ENCODE measurements at places on chromosomes 1 and 21. TPM values are rescaled to one million over a fixed set of nuclear protein-coding genes. Genes with fewer than 3 reads are reported as not detected.

USH2A gene
- not detected for total RNA-seq

ACTN2 gene
- not detected for total RNA-seq

RAB7B gene
- total RNA-seq: not detected

ADORA1 gene
- 5.9 TPM for total RNA-seq

AK5 gene
- total RNA-seq: 1.2 TPM

DNA sequence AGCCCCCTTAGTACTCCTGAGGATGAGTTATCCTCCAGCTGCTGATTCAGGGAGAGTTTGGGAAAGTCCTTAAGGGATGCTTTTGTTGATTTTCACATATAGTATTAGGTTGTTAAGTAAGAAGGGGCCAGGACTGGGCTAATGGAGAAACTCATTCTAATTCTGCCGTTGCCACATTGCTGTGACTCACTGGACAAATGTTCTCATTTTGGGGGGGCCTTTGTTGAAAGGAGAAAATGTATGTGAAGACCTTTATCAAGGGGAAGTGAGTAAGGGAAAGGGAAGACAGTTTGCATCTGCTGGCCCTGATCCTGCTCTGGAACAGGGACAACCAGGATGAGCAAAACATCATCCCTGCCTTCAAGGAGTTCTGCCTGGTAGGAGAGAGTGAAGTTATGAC, 123.2 kb upstream of the FGGY start:
- peak; percentile 38 for DNase-seq

DNA sequence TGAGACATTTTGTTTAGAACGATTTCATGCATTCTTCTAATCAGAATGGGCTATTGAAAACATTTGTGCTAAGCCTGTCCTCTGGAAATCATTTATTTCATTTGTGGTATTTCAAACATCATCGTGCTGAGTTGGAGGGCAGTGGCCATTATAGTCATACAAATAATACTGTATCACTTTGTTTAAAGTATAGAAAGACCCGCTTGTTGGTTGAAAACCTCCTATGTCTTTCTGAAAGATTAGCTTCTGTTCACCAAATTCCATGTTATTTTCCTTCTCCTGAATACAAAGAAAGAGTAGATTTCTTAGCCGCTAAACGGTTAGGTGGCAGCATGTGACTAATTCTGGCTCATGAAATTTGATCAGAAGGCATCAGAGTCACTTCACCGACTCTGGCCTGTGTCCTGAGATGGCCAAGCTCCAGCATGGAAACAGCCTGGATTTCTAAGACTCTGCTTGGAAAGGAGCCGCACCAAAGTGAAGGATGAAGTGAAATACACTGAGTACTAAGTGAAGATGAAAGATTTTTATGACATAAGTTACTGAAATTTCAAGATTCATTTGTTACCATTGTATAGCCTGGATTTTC, 355.1 kb downstream of the USP25 start:
- DNase-seq: peak; percentile 1

DNA sequence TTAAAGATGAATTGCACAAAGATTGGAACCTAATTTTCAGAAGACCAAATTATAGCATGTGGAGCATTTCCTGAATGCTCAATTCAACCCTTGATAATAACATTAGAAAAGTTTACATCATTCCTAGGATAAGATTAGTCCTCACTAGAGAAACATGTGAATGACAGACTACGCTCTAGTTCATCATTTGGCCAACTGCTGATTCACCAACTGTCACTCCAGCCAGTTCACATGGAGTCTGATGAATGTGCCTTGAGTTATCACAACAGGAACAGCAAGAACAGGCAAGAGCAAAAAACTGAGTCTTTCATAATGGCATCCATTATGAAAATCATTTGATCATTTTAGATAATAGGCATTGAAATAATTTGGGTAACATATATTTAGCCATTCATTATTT, 415.9 kb downstream of the PTPRC start:
- no peak for DNase-seq

DNA sequence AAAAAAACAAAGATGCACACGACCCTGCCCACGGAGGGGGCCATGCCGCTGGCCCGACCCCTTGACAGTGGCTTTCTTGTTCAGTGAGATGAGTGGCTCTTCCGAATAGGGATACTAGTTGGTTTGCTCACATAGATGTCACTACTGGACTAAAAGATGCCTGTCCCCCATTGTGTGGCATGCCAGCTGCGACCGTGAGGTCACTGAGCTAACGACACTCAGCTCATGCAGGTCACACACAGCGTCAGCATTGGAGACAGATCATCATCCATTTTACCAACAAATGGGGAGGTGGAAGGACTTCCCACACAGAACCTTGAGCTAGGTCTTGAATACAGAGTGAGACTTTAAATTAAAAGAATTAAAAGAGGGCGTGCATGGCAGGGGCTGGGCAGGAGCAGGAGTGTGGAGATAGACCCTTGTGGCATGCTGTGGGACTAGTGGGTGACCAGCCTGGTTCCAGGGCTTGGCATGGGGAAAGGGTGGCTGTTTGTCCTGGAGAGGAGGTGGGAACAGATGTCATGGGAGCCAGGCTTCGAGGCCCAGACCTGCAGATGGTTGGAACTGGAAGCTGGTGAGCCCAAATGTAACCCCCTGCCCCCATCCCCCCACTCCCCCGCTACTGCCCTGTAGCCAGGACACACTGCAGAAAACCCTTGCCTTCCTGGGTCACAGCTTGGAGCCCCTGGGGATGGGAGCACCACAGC, 12.4 kb downstream of the SLC1A7 start:
- DNase-seq: no peak

DNA sequence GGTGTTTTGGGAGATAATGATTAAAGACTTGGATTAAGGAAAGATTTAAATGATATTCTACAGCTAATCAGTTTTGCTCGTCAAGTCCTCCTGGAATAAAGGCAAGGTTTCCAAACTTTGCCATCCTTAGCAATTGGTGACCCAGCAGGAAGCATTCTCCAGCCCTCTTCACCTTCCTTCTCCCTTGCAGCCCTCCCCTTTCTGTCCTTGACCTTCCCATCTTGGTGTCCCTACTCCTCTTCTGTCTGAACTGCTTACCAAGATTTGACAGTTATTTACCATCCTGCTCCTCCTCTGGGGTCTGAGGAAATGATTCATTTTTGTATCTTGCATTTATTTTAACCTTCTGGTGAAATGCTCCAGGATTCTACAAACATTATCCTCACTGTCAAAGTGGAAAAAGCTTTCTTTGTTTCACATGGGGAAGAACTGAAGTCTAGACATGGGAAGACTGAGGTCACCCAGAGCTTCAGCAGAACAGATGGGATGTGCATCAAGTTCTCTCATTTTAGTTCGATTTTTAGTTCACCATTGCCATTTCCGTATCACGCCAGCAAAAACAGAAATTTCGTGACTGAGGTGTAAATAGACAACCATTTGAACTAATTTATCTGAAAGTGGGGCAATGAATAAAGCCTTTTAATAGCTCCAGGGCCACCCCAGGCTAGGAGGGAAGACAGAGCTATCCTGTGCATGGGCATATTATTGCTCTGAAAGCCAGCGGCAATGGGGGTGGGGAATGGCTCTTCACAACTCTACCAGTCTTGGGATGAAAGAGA, 504.4 kb upstream of the PLXNA2 start:
- DNase-seq: no peak

DNA sequence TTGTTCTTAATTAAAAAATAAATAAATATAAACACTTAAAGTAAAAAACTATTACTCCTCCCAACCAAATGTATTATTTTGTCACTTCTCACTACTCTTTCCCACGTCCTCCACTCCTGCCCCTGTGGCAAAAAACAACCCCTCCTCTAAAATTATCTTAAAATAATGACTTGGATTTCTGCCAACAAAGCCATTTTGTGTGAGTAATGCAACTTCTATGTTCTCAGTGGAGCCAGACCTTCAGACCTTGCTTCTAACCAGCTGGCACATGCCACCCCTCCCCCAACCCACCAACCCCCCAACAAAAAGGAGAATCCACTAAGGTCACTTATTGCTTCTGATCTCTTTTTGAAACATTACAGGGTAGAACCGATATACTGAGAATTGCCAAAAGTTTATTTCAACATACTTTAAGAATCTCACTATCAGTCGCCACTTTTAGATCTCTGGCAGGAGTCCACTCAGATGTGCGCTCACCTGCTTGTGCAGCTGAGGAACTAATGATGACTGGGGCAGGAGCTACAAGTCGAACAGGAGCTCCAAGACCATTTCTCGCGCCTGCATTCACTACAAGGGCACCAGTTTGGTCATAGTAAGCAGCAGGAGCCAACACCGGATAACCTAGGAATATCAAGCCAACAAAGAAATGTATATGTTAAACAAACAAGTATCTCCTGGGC, 58.3 kb upstream of the SDC3 start:
- DNase-seq: no peak

DNA sequence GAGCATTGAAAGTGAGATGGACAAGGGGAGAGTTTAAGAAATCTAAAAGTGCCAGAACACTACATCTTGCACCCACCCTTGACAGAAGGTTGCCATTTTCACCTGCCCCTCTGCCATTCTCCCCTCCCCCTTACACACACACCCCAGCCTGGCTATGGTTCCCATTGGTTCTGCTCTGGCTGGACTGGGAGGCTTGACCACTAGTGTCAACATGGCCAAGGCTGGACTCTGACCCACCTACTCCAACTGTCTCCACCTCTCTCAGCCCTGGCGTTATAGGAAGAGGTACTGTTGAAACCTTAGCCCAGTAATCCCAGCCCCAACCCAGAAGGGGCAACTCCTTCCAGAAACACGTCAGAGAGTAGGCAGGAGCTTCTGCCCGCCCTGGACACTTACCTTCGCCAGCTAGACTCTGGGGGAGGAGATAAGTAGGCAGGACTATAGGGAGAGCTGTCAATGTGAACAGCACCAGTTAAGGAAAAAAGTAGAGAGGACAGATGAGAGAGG, 4.5 kb downstream of the CRTC2 start:
- no peak for DNase-seq

DNA sequence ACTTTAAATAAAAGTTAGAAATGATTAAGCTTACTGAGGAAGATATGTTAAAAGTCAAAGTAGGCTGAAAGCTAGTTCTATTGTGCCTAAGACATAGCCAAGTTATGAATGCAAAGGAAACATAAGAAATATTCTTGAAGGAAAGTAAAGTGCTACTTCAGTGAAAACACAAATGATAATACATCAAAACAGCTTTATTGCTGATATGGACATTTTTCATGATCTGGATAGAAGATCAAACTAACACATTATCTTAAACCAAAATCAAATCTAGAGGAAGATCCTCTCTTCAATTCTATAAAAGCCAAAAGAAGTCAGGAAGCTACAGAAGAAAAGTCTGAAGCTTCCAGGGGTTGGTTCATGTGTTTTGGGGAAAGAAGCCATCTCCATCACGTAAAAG, 545.9 kb downstream of the COL11A1 start:
- DNase-seq: no peak

DNA sequence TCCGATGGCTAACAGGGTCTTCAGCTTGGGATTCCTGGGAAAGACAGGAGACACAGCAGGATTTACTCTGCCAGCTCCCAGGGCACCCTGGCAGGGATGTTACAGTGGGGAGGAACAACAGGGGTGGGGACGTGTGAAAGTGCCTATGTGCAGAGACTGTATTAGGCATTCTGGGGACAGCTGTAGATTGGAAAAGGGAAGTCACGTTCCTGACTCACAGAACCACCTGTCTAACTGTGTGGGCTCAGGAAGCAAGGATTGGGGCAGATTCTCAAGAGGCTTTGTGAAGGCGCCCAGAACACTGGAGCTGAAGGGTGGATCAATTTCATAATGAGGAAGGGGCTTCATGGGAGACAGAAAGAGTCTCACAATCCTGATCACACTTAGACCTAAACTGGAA, 4.4 kb downstream of the CHIT1 start:
- no peak for DNase-seq

DNA sequence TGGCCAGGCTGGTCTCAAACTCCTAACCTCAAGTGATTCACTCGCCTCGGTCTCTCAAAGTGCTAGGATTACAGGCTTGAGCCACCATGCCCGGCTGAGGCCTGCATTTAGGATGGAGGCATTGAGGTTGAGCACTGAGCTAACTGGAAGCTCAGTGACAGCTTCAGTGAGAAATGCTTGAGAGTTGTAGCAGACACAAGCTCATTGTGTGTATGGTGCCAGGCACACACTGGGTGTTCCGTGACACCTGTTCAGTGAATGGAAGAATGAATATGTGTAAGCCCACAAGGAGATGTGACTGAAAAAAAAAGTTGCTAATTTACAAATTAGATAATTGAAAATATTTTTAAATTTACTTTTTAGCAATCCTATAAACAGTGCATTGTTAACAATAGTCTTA, 21.8 kb downstream of the LURAP1 start:
- DNase-seq: no peak
